GM12865 (cell line): ENCODE measurements at places on chromosomes 16 and 17.
A peak's percentile ranks its signal among the peaks of the same experiment; 100 is the strongest.

DNA sequence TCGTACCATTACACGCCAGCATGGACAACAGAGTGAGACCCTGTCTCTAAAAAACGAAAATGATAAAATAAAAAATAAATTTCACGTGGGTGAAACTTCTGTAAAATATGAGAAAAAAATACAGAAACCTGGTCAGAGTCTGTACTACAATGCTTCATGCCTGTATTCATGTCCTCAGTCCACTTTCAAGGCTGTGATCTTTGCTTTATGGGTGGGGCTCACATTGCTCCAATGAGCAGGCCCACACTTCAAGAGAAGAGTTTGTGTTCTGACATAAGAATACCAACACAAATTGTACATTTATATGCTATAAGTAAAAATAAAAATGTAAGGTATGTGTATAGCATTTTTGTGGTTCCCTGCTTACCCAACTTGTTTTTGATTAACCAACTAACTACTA, 32.2 kb upstream of the ABCA3 start:
- DNase-seq = no peak

- no peak for DNase-seq
Observed at GRCh38 chr17:38768417-38768816, 15.9 kb downstream of the PSMB3 start.

DNA sequence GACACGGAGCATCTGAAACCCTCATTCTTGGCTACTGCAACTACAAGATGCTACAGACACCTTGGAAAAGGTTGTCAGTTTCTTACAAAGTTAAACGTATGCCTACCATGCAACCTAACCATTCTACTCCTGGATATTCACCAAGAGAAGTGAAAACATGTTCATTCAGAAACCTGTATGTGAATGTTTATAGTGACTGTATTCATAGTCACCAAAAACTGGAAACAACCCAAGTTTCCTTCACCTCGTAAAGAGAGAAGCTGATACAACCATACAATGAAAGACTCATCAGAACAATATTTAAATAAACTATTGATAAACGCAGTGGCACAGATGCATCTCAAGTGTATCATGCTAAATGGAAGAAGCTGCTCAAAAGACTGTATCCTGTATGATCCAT, 55.4 kb upstream of the CHMP6 start:
- no peak for DNase-seq

GRCh38 chr16:6926762-6927161, 405.9 kb upstream of the RBFOX1 start:
- DNase-seq = no peak

DNA sequence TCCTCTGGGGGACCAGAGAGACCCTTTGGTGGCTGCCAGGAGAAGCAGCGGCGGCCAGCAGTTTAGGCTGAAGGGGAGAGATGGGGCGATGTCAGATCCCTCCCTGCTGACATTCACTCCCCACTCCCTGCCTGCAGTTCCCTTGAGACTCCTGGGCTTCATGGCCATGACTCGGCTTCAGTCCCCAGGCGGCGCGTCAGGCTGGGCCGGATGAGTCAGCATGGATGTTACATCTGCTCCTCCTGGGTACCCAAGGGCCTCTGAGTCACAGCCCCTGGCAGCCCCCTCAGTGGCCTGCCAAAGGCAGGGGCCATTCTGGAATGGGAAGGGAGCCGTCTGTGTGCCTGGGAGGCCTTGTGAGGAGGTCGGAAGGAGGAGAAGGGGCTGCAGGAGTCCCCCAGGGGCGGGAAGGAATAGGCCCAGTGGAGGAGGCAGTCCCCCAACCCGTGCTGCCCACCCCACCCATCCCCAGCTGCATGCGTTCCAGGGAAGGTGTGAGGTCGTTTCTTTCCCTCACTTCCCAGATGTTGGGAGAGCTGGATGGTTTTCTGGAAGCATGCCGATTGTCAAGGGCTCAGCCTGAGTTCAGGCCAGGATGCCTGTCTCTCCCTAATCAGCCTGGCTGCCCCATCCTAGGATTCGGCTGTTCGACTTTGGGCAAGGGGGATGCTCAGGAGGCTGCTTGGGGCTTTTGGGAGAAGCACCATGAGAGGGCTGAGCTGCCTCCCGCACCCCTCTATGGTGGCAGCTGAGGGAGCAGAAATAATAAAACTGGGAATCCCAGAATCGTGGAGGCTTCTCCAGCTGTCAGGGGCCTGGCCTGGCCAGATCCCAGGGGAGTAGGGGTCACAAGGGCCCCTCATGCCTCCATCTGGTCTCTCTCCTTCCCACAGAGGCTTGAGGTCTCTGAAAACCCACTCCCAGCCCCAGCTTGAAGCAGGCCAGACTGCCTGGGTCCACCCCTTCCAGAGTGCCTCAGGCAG, 9.7 kb downstream of the RHBDL3 start:
- DNase-seq = no peak

DNA sequence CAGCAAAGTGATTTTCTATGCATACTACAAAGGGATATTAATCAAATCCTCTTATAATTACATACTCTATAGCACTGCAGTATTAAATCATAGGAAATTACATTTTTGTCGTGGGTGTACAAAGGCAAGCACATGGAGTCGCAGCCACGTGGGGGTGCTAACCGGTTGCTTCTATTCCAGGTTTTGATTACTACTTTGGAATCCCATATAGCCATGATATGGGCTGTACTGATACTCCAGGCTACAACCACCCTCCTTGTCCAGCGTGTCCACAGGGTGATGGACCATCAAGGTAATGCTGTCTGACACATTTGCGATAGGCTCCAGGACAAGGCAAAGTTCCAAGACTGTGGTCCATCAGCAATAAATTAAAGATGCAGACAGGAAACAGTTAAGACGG, 60.1 kb downstream of the ARSG start:
- no peak for DNase-seq

DNA sequence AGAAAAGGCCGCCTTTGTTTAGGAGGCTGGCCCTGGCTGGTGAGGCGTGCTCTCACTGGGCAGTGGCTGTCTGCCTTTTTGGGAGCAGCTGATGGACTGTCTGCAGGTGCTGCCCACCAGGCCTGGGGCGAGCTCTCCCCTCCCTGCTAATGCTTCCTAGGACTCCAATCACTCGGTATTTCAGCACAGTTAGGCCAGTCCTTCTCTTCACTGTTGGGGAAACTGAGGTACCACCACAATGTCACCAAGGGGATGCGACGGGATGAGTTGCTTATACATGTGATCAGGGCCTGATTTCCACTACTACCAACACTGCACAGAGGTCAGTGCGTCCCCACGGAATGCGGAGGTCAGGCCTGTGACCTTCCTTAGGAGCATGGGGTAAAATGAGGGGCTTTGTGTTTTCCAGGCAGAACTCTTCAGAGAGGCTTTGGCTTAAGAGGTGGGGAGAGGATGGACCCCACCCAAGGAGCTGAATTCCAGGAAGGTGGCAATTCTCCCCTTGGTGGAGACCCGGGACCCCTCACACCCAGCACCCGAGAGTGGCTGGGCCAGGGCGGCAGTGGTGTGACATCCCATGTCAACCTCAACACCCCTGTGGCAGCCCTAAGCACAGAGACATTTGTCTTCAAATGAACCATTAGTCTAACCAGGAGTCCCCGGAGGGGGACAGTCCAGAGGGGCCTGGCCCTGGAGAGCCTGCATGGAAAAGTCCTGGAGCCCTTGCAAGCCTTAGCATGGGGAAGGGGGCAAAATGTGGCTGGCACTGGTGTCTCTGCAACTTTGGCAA, 86.4 kb downstream of the N4BP1 start:
- DNase-seq = no peak

DNA sequence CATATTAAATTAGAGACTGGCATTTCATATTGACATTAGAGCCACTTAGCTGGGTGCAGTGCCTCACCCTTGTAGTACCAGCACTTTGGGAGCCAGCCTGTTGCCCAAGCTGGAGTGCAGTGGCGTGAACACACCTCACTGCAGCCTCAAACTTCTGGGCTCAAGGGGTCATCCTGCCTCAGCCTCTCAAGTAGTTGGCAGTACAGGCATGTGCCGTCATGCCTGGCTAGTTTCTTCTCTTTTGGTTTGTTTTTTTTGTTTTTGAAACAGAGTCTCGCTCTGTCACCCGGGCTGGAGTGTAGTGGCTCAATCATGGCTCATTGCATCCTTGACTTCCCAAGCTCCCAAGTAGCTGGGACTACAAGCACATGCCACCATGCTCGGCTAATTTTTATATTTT, 8.7 kb downstream of the PPM1E start:
- DNase-seq = peak; percentile 20
